ENCODE measurements at places on chromosomes 5 and 9. TPM values are rescaled to one million over a fixed set of nuclear protein-coding genes. Genes with fewer than 3 reads are reported as not detected.

ALDH1A1 gene
- not detected for polyA plus RNA-seq

GABRA1 gene
- polyA plus RNA-seq: 50.6 TPM

PELO gene
- 10.5 TPM for polyA plus RNA-seq

PCDHB4 gene
- polyA plus RNA-seq: 4.2 TPM

MYMK gene
- polyA plus RNA-seq: not detected

Data from neural cell (in vitro differentiated cells).